ENCODE measurements at places on chromosomes 16 and 17.
A peak's percentile ranks its signal among the peaks of the same experiment; 100 is the strongest.

- DNase-seq: no peak
These were observed 15.3 kb downstream of the OR3A1 start for GRCh38 chr17:3282901-3283300.

DNA sequence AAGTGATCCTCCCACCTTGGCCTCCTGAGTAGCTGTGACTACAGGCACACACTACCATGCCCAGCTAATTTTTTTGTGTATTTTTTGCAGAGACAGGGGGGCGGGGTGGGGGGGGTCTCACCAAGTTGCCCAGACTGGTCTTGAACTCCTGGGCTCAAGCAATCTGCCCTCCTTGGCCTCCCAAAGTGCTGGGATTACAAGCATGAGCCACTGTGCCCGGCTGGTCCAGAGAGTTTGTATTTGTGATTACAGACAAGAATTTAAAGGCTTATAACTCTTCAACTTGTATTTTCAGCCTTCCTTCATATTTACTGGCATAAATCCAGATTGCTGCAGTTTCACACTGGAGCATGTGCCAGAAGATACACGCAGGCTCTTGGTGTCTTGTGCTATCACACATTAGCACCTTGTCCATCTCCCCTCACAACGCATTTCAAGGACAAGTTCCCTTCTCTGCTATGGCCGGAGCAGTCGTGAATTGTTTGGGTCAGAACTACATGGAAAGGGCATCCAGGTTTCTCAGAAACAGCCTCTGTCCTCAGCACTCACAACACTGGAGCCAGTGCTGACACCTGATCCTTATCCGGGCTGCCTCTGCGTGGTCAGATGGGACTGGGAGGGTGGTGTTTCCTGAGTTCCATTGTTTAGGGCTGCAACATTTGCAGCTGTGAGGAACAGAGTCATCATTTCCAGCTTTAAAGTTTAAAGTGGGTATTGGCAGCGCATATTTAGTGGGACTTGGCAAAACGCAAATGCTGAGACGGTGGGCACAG is 28.1 kb downstream of the WSCD1 start:
- DNase-seq: no peak

GRCh38 chr17:6179017-6179416 is 108.8 kb downstream of the WSCD1 start:
- no peak for DNase-seq

GRCh38 chr17:14303343-14304221 is 2.7 kb downstream of the HS3ST3B1 start:
- DNase-seq: peak; percentile 46

GRCh38 chr17:81076141-81076679 is 41.3 kb downstream of the BAIAP2 start:
- no peak for DNase-seq

- no peak for DNase-seq
These were observed 360.0 kb upstream of the CDH5 start for GRCh38 chr16:66006485-66006884.

GRCh38 chr17:16155536-16155935 is 59.8 kb downstream of the NCOR1 start:
- no peak for DNase-seq

DNA sequence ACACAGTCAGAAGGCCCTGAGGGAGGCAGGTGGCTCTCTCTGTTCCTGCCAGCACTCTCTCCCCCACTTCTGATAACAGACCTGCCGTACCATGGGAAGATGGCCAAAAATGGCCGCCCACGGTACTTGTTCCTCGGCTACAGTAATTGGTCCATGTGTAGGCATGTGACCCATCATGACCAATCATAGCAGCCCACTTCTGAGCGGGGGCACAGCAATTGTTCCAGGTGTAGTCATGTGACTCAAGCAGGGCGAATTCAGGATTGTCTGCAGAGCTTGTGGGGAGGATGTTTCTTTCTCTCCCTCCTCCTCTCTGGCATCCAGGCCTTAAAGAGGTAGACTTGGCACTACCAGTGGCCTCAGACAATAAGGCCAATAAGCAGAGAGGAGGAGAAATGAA is 250.4 kb downstream of the MRTFB start:
- no peak for DNase-seq

- DNase-seq: no peak
These were observed 644 bp upstream of the ARL2BP start for GRCh38 chr16:57244463-57244766.

Measured in activated T-cell treated with anti-CD3 and anti-CD28 coated beads, Interleukin-2, amount 50 U/mL, for 72 hours (primary cell).